ENCODE measurements at places on chromosomes 3 and 15.

GRCh38 chr3:28268989-28269388 is 27.6 kb downstream of the CMC1 start:
- DNase-seq: no peak

GRCh38 chr15:62941699-62942098 is 100.8 kb upstream of the TPM1 start:
- DNase-seq: no peak

GRCh38 chr15:71581398-71581930 is 228.9 kb upstream of the NR2E3 start:
- no peak for DNase-seq

DNA sequence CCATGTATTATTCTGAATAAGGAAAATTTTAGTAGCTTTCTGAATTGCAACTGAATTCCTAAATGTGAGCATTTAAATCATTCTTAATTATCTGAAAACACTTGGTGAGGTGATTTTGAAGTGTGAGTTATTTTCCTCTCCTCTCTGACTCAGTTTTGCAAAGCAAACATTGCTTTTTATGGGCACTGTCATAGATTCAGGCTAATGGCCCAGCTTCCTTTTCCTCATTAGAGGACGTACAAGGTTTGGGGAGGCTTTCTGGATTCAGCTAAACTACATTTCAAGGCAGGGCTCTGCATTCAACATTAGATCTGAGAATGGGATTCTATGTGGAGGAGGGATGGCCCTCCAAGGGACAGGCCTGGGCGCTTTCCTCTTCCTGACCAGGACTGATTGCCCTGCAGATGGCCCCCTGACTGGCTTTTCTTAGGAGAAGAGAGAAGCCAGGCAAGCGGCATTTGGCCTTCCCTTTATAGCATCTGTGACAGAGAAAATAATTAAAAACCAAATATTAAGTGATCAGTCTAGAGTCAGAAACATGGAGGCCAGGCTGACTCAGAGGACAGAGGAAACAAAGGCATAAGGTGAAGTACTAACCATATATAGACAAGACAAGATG is 53.0 kb upstream of the STXBP5L start:
- DNase-seq: no peak

DNA sequence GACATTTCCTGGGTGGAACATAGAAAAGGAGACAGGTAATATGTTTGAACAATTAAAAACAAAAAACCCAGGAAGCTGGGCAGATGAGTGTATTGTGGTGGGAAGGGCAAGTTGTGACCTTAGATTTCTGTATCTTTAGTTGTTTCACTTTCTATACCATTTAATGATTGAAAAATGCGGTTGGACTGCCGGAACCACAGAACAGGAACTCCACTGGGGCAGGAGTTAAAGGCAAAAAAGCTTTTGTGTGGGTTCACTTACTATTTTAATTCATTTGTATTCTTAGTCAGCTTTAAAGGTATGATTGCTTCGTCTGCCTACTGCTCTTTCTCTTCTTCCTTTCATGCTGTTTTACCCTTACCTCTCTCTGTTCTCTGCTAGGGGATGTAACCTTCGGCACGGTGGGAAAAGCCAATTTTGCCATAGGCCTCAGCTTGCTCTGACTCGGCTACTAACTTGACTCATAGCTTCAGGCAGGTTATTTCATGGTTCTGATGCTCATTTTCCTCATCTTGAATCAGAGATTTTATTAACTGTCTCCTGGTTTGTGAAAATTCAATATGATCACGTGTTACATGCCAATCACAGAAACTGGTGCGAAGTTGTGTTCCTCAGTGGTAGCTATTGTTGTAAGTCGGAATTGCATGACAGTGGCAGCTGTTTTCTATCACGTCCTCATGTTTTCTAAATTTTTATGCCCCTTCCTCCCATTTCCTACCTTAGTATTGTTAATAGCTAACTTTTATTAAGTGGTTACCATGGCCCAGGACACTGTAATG is 1.6 kb upstream of the MCTP2 start:
- peak; percentile 74 for DNase-seq

Measured in stimulated activated CD4-positive, alpha-beta T cell treated with anti-CD3 and anti-CD28 coated beads, Interleukin-1b, Interleukin-23, amount 100 ng/mL, for 48 hours (primary cell).